ENCODE measurements at places on chromosomes 7 and 10.
A peak's percentile ranks its signal among the peaks of the same experiment; 100 is the strongest.

DNA sequence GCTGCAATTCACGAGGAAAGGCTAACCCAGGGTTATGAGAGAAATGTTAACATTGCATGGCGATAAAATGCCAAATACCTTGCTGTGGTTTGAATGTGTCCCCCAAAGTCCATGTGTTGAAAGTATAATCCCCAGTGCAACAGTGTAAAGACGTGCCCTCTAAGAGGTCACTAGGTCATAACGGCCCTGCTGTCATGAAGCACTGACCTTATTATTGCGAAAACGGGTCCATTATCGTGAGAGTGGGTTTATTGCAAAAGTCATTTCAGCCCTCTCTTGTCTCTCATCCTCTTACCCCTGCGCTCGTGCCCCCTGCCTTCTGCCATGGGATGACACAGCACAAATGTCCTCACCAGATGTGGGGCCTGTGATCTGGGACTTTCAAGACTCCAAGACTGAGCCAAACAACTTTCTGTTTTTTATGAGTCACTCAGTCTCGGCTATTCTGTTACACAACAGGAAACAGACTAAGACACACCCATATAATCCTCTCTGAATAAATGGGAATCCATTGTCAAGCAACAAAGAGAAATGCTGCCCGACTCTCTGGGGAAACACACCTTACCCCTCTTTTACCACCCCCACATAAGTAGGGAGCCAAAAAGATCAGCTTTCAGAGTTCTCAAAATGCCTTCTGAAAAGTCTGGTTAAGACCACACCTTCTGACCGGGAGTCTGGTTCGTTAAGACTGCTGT is 73.1 kb upstream of the UCN3 start:
- peak; percentile 56 for DNase-seq

GRCh38 chr10:96502561-96503282 is 11.0 kb downstream of the TLL2 start:
- peak; percentile 91 for DNase-seq

DNA sequence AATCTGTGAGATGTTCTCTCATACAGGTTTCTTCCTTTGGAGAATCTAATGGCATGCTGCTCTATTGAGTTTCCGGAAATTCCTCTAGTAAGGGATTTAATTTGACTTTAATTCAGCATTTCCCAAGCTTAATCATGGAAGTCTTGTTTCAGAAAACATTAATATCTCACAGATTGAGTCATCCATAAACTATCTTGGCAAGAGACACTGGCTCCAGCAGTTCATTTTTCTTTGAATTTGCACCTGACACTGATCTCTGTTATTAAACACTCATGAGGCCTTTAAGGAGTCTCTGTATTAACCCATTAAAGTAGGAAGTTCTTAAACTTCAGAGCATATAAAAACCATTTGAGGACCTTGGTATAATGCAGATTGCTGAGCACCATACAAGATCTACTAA is 3.6 kb upstream of the ITGB8 start:
- DNase-seq = no peak

GRCh38 chr10:100970076-100970913 is 991 bp downstream of the SEMA4G start:
- DNase-seq = no peak

GRCh38 chr7:21617513-21617912 is 74.7 kb downstream of the DNAH11 start:
- DNase-seq = no peak

GRCh38 chr7:116152276-116152675 is 58.1 kb upstream of the TES start:
- DNase-seq = no peak

- DNase-seq = no peak
These were observed 8.8 kb downstream of the DRGX start for GRCh38 chr10:49387071-49387470.

DNA sequence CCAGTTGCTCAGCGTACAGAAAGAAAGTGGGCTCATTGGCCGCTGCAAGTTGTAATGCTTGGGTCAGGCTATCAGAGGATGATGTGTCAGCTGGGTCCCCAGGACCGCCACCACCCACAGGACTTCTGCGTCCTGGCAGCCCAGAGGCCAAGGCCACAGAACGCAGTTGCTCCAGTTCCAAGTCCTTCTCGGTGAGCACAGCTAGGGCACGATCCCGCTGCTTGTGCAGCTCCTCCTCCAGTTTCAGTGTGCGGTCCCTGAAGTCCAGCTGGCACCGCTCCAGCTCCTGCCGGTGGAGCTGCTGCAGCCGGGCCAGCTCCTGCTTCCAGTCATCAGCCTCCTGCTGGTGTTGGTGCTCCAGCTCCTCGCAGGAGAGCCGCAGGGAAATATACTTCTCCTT is 3.0 kb downstream of the GCC1 start:
- no peak for DNase-seq

GRCh38 chr7:34982371-34983019 is 54.8 kb downstream of the DPY19L1 start:
- no peak for DNase-seq
